ENCODE measurements at places on chromosomes 5 and 9.
A peak's percentile ranks its signal among the peaks of the same experiment; 100 is the strongest.

DNA sequence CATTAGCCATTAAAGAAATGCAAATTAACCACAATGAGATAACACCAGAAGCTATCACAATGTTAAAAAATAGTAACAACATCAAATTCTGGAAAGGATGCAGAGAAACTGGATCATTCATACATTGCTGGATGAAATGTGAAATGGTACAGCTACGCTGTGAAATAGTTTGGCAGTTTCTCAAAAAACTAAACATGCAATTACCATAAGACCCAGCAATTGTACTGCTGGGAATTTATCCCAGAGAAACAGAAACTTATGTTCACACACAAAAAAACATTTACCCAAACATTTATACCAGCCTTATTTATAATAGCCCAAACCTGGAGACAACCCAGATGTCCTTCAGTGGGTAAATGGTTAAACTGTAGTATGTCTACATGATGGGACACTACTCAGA lies 592.9 kb downstream of the ZNF608 start:
- no peak for DNase-seq

DNA sequence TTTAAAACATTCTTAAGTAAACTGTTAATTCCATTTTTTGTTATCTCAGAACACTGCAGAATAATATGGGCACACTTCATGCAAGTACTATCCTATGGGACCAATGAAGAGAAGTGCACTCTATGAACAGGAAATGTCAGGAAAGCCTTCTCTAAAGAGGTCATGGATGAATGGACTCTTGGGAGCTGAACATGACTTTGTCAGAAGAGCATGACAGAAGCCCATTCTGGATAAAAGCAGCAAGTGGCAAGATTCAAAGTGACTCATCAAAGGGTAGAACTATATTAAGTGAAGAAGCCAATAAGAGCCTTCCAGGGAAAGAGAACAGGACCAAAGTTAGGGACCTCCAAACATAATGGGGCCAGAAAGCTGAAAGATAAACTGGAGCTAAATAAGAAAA lies 94.0 kb downstream of the RAPGEF6 start:
- DNase-seq = peak; percentile 15

- peak; percentile 70 for DNase-seq
Observed at GRCh38 chr5:44332285-44332971, 56.8 kb downstream of the FGF10 start.

DNA sequence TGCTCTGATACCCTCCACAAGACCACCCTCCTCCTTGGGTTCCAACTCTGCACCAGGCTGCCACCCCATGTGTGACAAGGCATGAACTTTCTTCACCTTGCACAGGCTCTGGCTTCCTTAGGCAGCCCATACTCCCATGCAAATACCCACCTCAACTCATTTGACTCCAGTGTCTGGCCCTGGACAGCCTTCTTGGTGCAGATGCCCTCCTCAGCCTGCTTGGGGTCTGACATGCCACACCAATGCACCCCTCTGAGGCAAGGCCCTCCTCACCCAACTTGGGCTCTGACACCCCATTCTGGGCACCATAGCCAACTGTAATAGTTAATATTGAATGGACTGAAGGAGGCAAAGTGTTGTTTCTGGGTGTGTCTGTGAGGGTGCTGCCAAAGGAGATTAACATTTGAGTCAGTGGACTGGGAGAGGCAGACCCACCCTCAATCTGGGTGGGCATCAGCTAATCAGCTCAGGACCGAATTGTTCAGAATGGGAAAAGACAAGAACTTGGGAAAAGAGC lies 115.0 kb upstream of the EPB41L4A start:
- DNase-seq = no peak

DNA sequence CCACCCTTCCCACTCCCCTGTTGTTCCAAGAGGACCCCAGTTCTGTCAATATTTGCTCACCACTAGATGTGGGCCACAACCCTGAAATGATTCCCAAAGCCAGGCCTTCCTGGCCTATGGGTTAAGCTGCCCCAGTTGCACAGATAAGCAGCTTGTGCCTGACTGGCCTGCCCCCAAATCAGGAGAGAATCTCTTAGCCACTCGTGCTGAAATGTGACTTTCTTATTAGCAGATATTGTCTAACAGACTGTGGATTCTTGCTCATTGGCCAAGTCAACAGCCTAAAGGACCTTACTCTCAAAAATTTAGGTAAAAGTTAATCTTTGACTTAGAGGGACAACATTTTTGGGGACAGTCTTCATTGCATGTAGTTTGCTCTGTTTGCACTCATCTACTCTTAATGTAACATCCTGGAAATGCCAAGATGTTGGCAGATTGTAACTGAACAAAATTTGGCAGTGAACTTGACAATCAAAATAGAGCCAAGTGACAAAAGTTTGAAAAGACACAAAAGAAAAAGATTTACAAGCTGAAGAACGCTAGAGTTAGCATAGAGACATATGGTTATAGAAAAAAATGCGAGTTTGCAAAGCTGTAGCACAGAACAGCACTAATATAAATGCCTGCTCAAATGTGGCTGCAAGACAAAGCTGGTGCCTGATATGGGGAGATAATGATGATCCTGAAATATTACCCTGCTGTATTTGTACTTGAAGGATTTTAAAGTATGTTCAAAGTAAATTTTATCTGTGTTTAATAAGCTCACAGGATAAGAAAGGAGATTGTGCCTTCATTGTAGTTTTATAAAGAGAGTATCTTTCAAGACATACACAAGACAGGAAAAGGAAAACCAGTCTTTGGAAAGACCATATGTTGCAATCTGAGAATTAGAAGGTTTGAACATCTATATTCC lies 29.0 kb upstream of the FSD1L start:
- DNase-seq = no peak

DNA sequence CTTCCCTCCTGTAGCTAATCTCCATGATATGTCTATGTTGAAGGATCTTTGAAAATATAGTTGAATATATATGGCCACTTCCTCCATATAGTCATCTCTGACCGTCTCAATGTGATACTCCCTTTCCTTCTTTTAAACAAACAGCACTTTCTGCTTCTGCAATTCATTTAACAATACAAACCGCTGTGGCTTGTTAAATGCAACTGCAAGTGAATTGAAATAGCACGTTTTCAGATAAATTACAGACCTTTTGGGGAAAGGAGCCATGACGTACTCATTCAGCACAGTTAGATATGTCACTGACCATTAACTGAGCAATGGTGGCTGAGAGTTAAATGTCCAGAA lies 82.5 kb downstream of the FBXO38 start:
- DNase-seq = no peak

DNA sequence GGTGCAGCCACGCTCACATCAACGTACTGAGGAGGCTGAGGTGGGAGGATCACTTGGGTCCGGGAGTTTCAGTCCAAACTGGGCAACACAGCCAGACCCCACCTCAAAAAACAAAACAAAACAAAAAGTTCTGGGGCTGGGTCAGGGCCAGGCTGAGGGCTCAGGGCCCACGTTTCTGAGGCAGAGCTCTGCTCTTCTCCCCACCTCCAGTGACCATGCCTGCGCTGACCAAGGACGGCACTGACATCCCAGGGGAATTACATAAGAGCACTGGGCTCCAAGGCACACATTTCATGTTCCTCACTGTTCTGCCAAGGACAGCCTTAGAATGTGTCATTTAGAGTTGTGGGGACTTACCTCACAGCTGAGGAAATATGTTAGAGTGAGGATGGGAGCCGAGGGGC lies 40.4 kb upstream of the TESK1 start:
- no peak for DNase-seq

DNA sequence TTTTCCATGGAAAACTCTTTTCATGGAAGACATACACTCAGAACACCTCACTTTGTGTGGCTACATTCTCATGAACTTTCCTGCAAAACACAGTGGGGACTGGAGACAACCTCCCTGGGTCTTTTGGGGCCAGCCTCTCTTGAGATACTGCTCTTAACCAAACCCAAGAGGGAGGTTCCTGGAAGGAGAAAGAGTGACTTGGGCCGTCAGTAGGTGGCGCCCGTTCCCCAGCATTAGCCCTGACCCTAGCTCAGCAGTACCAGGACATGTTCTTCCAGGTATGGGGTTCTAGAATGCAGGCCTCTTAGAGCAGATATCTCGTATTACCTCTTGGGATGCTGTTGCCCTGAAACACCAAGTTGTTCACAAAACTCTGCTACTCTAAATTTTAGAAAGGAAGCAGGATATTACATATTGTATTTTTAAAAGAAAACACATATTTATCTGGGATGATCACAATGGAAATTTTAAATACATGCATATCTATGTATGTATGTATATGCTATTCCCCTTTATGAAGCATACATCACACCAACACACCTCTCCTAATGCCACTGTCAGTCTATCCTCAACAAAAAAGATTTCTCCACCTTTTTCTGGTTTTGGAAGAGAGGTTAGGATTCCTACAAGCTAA lies 15.8 kb upstream of the GLIS3 start:
- DNase-seq = peak; percentile 84

- peak; percentile 57 for DNase-seq
Observed at GRCh38 chr5:95848701-95849100, 26.2 kb upstream of the GLRX start.

- DNase-seq = no peak
Observed at GRCh38 chr9:121952611-121953010, 140.5 kb downstream of the TTLL11 start.

- no peak for DNase-seq
Observed at GRCh38 chr9:83765376-83765775, 52.2 kb downstream of the GKAP1 start.

DNA sequence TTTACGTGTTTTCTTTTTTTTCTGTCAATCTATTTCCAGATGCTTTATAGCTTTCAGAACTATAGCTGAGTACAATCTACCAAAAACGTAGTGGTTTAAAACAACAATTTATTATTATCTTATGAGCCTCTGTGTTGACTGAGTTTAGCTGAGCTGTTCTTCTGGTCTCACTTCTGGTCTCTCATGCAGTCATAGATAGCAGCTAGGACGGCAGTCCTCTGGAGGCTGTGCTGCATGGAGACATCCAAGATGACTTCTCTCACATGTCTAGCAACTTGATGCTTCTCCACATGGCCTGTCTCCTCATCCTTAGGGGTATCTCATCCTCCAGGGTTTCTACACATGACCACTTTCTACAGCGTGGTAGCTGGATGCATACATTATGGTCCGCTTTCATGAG lies 22.0 kb upstream of the RAD23B start:
- DNase-seq = no peak

DNA sequence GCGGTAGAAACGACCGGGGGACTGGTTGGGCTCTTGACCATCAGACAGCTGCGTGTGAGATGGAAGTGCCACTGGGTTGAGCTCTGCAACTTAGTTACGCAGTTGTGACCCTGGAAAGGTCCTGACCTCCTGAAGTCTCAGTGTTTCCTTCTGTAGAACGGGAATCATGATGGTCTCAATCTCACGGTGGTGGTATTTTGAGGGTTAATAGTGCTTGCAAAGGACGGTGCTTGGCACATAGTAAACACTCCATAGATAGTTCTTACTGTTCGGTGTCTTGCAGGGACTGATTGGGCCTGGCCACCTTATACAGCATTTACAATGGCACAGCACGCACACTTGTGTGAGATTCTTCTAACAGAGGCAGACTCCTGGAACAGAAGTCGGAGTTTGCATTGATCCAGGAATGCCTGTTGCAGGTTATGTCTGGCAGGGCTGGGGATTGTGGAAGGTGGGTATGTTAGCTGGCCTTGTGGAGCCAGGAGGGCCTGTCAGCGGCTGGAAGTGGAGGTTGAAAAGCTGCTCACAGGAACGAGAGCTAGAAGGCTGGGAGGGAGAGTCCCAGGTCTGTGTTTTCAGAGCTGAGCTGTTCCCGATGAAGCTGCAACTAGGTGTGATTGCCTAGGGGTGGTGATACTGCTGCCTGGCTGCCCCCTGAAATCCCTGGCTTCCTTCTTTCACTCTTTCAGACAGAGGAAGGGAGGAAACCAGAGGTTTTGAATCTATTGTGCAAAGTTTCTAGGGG lies 962 bp upstream of the TXN start:
- no peak for DNase-seq

GRCh38 chr9:136352682-136353081 lies 10.9 kb downstream of the DNLZ start:
- DNase-seq = no peak

DNA sequence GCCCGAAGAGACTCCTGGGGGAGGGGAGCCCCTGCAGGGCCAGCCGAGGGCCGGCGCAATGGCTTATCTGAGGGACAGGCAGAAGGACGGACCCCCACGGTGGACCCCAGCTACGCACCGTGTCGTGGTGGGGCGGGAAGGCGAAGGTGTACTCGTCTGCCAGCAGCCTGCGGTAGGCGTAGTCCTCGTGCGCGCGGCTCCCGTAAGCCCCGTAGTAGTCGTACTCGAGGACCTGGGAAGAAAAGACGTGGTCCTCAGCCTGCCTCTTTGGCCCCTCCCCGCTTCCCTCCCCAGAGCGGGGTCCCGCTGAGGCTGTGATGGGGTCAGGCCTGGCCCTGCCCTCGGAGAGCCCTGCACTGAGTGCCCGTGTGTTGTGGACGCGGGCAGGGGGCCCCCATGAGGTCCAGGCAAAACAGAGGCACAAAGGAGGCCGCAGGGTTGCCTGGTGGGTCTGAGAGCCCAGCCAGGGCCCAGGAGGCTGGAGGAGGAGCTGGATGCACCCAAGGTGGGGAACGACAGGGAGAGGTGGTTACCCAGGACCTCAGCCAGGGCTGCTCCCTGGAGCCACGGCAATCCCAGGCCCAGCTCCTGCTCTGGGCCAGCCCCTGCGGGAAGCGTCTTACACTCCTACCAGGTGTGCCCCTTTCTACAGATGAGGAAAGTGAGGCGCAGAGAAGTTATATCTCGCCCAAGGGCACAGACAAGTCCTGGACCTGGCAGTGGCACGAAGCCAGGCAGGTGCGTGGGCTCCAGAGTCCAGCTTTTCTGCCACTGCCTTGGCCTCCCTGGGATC lies 35.2 kb downstream of the SARDH start:
- DNase-seq = no peak

GRCh38 chr5:131633830-131634229 lies 1.2 kb downstream of the RAPGEF6 start:
- no peak for DNase-seq

DNA sequence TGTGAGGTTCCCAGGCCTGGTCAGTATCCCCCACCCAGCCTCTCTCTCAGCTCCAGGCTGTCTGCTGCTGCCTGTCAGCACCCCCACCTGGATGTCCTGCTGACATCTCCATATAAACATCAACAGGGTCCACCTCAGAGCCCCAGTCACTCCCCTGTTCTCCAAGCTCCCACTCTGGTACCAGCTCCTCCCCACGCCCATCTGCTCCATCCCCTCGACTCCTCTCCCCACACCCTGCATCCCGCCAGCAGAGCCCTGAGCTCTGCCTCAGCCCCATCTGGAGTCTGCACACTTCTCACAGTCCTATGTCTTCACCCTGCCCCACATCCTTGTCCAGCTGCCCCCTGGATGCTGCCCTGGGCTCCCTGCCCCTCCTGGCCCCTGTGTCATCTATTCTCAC lies 67.7 kb upstream of the LRRTM2 start:
- DNase-seq = no peak

DNA sequence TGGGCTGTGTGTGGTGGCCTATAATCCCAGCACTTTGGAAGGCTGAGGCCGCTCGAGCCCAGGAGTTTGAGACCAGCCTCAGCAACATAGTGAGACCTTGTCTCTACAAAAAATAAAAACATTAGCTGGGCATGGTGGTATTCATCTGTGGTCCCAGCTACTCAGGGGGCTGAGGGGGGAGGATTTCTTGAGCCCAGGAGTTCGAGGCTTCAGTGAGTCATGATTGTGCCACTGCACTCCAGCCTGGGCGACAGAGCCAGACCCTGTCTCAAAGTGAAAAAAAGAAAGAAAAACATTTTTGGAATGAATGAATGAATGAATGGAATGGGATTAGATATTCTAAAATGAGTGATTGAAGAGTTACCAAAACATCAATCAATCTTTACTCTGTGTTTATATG lies 85.8 kb downstream of the FGF1 start:
- DNase-seq = no peak

GRCh38 chr9:3321186-3321585 lies 204.6 kb downstream of the RFX3 start:
- DNase-seq = no peak
